ENCODE measurements at places on chromosomes 6 and 20. TPM values are rescaled to one million over a fixed set of nuclear protein-coding genes. Genes with fewer than 3 reads are reported as not detected.
A peak's percentile ranks its signal among the peaks of the same experiment; 100 is the strongest.

- no peak overlapping the region for H3K27ac ChIP-seq
- H3K36me3 ChIP-seq, result no peaks in the 10 kb centered on the region
- H3K27me3 ChIP-seq, result peaks cover 42% of the 10 kb centered on the region
- no peak for DNase-seq
- H3K4me1 ChIP-seq, result no peaks in the 10 kb centered on the region
Measured at GRCh38 chr20:47875297-47876025, 90.2 kb upstream of the SULF2 start.

GRCh38 chr6:26311385-26312095 lies 53.5 kb upstream of the BTN3A2 start:
- peak overlapping the region; percentile 84 for H3K27ac ChIP-seq
- no peaks in the 10 kb centered on the region for H3K36me3 ChIP-seq
- peak overlapping the region; percentile 84 for H3K4me3 ChIP-seq
- no peaks in the 10 kb centered on the region for H3K27me3 ChIP-seq
- H3K4me1 ChIP-seq, result peaks cover 33% of the 10 kb centered on the region
- no peak for DNase-seq

ABHD16B gene
- not detected for total RNA-seq

- no peak overlapping the region for H3K27ac ChIP-seq
- H3K27me3 ChIP-seq, result peaks cover 5% of the 10 kb centered on the region
- H3K36me3 ChIP-seq, result peaks cover 2% of the 10 kb centered on the region
- no peak for DNase-seq
Measured at GRCh38 chr6:77228279-77228678, 235.0 kb downstream of the HTR1B start.

DNA sequence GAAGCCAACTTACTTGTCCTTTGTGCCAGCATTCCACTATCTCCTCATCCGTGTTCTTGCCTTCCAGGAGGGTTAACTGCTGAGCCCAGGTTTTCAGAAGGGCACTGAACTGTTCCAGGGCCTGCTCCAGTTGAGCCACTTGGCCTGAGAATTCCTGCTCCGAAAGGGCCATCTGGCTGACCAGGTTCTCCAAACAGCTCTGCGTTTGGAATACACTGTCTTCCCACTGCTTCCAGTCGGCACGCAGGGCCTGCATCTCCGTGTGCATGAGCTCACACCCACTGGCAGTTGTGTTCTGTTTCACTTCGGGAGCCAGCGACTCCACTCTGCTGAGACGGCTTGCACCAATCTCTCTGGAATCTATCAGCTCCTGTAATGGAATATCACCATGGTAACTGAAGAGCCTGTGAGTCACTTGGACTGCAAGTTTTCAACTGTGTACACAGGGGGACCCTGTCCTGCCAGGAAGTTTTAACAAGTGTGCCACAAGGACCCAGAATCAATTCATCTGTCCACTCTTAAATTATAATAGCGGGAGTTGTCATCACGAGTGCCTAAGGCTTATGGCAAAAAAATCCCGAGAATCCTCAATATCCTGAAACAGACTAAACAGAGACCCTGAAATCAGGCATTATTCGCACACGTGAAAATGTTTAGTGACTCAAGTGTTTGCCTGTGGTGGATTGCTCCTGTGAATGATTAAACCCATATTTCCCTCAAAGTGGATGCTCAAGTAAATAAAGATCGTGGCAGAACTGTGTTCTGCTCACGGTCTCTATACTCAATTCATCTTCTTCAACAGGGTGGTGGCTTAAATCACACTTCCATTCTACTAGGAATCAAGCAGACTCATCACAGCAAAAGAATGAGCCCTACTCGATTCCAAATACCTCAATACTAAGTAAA lies 255.9 kb downstream of the SYNE1 start:
- H3K36me3 ChIP-seq, result peaks cover 9% of the 10 kb centered on the region
- peaks cover 27% of the 10 kb centered on the region for H3K4me1 ChIP-seq
- H3K4me3 ChIP-seq, result peak overlapping the region; percentile 98
- no peaks in the 10 kb centered on the region for H3K27me3 ChIP-seq

- no peak overlapping the region for H3K4me3 ChIP-seq
- DNase-seq, result no peak
- no peaks in the 10 kb centered on the region for H3K27me3 ChIP-seq
- H3K27ac ChIP-seq, result no peak overlapping the region
- H3K36me3 ChIP-seq, result no peaks in the 10 kb centered on the region
Measured at GRCh38 chr6:13445005-13445743, 42.2 kb downstream of the GFOD1 start.

POFUT1 gene
- 52.7 TPM for total RNA-seq

GRCh38 chr6:10418361-10418861 lies 3.5 kb upstream of the TFAP2A start:
- H3K4me1 ChIP-seq, result peaks cover 17% of the 10 kb centered on the region
- no peak overlapping the region for H3K4me3 ChIP-seq
- H3K27me3 ChIP-seq, result peaks cover 11% of the 10 kb centered on the region
- no peaks in the 10 kb centered on the region for H3K36me3 ChIP-seq
- DNase-seq, result no peak

DEFB129 gene
- not detected for total RNA-seq

RAD21L1 gene
- total RNA-seq, result not detected

DNA sequence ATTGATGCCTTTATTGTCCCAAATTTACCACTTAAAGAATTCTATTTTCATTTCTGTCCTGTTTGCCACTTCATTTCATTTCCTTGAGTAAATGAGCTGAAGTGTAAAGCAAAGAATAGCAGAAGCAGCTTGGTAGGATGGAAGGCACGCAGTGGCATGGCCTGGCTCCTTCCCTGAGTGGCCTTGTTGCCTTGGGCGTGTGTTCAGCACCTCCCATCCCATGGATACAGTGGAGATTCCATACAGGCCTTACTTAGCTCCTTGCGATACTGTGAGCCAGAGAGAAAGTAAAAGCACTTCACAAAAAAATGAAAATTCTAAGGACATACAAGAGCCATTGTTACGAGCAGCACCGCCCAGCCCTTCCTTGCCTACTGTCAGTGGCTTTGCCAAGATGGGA lies 39.6 kb downstream of the ALDH5A1 start:
- no peak overlapping the region for H3K4me3 ChIP-seq
- peaks cover 20% of the 10 kb centered on the region for H3K36me3 ChIP-seq
- peaks cover 15% of the 10 kb centered on the region for H3K4me1 ChIP-seq
- no peak overlapping the region for H3K27ac ChIP-seq
- DNase-seq, result no peak
- H3K27me3 ChIP-seq, result no peaks in the 10 kb centered on the region

- DNase-seq, result no peak
- H3K4me3 ChIP-seq, result no peak overlapping the region
- no peak overlapping the region for H3K27ac ChIP-seq
- H3K4me1 ChIP-seq, result no peaks in the 10 kb centered on the region
- H3K27me3 ChIP-seq, result peaks cover 14% of the 10 kb centered on the region
- no peaks in the 10 kb centered on the region for H3K36me3 ChIP-seq
Measured at GRCh38 chr6:10510592-10511367, 10.4 kb upstream of the GCNT2 start.

DNA sequence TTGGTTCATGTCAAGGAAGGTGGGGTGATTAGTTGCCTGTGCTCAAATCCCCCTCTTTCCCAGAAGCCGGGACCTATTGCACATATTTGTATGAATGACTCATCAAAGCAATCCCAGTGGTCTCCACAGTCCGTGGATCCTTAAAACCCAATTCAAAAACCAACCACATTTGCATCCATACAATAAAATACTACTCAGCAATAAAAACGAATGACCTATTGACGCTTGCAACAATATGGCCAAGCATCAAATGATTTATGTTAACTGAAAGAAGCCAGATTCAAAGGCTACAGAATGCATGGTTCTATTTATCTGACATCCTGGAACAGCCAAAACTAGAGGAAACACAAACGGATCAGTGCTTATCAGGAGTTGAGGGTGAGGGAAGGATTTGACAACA lies 275.4 kb downstream of the PTPRT start:
- no peaks in the 10 kb centered on the region for H3K4me1 ChIP-seq
- DNase-seq, result no peak

EDEM2 gene
- 17.5 TPM for total RNA-seq

NRSN1 gene
- total RNA-seq, result not detected

DNA sequence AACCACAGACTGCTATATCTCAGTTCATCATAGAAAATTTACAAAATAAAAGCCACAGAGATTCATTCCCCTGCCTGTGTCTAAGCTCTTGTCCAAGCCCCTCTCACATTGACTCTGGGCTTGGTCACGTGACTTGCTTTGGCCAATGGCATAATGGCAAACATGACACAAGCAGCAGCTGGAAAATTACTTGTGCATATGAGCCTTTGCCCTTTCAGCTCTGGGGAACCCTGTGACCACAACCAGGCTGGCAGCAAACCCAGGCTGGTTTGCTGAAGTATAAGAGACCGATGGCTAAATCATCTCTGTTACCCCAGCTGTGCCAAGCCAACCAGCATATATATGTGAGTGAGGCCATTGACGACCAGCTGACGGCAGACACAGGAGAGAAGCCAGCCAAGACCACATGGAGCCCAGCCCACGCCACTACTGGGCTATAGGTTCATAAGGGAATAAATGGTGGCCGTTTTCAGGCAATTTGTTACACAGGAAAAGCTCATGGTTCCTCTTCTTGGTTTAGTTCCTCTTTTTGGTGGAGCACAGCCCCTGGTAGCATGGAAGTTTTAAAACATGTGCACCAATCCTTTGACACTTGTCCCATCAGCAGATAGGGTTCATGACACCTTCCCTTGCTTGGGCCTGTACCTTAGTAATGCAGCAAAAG lies 31.8 kb upstream of the RSPO4 start:
- no peaks in the 10 kb centered on the region for H3K4me1 ChIP-seq
- no peaks in the 10 kb centered on the region for H3K36me3 ChIP-seq
- H3K27ac ChIP-seq, result no peak overlapping the region
- no peak for DNase-seq
- H3K4me3 ChIP-seq, result no peak overlapping the region

- H3K27ac ChIP-seq, result peak overlapping the region; percentile 53
- no peak overlapping the region for H3K4me3 ChIP-seq
- peaks cover 10% of the 10 kb centered on the region for H3K4me1 ChIP-seq
- no peaks in the 10 kb centered on the region for H3K27me3 ChIP-seq
- DNase-seq, result no peak
- H3K36me3 ChIP-seq, result peaks cover 5% of the 10 kb centered on the region
Measured at GRCh38 chr6:56938649-56939191, 16.2 kb upstream of the BEND6 start.

SIRPA gene
- 13.0 TPM for total RNA-seq

- peaks cover 5% of the 10 kb centered on the region for H3K27me3 ChIP-seq
- H3K36me3 ChIP-seq, result no peaks in the 10 kb centered on the region
- peaks cover 14% of the 10 kb centered on the region for H3K4me1 ChIP-seq
- no peak overlapping the region for H3K4me3 ChIP-seq
Measured at GRCh38 chr6:53119772-53120409, 28.8 kb downstream of the GCM1 start.

GRCh38 chr6:27135087-27135657 lies 112.3 kb upstream of the PRSS16 start:
- peaks cover 2% of the 10 kb centered on the region for H3K36me3 ChIP-seq
- no peak for DNase-seq
- H3K27ac ChIP-seq, result no peak overlapping the region

VNN1 gene
- total RNA-seq, result not detected

GRCh38 chr20:12535770-12536169 lies 473.0 kb upstream of the SPTLC3 start:
- H3K36me3 ChIP-seq, result no peaks in the 10 kb centered on the region
- no peaks in the 10 kb centered on the region for H3K4me1 ChIP-seq
- no peak for DNase-seq
- no peak overlapping the region for H3K4me3 ChIP-seq

GRCh38 chr20:21521596-21522480 lies 8.0 kb upstream of the NKX2-2 start:
- peaks cover 90% of the 10 kb centered on the region for H3K27me3 ChIP-seq
- H3K4me3 ChIP-seq, result no peak overlapping the region
- no peaks in the 10 kb centered on the region for H3K36me3 ChIP-seq
- peaks cover 16% of the 10 kb centered on the region for H3K4me1 ChIP-seq
- peak; percentile 83 for DNase-seq
- no peak overlapping the region for H3K27ac ChIP-seq

GRCh38 chr6:113377362-113377942 lies 479.7 kb upstream of the MARCKS start:
- peak overlapping the region; percentile 99 for H3K27ac ChIP-seq
- H3K36me3 ChIP-seq, result peaks cover 16% of the 10 kb centered on the region
- H3K4me3 ChIP-seq, result no peak overlapping the region
- peaks cover 79% of the 10 kb centered on the region for H3K4me1 ChIP-seq

Measured in osteocyte (in vitro differentiated cells).